ENCODE measurements at places on chromosomes 7 and 10.

DNA sequence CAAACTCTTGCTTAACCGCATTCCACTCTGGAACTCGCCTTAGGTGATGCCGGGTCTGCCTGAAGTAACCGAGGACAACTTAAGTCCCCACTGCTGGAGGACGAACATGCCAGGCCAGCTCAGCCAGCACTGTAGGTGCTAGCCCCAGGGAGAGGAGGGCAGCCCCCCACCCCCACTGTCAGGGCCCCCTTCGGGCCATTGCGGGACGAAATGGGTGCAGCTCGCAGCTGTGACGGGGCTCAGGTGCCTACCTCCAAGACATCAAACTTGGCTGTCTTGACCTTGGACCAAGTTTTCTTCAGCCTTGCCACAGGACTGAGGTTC is 60.4 kb downstream of the CSGALNACT2 start:
- no peak for DNase-seq

DNA sequence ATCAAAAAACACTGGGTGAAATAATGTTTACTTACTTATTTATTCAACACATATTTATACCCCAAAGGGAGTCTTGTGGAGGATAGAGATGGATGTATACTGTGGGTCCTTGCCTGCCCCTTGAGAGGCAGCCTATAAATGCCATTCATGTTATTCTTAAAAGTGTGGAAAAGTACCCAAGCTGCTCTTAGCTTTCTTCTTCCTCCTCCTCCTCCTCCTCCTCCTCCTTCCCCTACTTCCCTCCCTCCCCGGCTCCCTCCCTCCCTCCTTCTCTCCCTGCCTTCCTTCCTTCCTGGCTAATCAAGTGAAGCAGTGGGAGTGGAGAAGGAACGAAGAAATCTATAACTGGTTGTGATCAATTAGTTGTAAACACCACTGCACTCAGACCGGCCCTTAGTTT is 21.2 kb upstream of the IGF2BP3 start:
- no peak for DNase-seq

DNA sequence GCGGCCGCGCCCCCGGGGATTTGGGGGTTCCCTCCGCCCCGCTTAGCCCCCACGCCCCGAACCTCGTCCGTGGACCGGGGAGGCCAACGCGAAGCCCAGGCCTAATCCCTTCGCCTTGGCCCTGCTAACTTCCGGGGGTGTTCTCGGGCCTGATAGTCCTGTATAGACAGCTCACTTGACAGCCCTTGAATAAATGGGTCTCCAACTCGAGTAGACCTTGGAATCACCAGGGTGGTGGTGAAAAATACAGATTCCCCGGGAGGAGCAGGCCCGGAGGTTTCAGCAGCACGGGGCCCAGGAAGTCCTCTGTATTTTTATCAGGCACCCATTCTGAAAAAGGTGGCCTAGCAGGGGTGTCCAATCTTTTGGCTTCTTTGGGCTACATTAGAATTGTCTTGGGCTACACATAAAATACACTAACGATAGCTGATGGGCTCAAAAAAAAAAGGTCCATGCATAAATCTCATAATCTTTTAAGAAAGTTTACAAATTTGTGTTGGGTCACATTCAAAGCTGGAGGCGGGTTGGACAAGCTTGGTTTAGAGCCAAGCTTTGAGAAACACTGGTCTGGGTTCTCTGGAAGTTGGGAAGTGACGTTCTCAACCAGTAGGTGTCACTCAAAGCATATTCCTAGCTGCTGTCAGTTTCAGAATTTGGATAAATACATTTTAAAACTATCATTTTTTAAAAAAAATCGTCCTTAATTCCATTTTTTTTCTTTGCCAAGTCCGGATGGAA is 221.7 kb downstream of the PHTF2 start:
- DNase-seq = no peak

DNA sequence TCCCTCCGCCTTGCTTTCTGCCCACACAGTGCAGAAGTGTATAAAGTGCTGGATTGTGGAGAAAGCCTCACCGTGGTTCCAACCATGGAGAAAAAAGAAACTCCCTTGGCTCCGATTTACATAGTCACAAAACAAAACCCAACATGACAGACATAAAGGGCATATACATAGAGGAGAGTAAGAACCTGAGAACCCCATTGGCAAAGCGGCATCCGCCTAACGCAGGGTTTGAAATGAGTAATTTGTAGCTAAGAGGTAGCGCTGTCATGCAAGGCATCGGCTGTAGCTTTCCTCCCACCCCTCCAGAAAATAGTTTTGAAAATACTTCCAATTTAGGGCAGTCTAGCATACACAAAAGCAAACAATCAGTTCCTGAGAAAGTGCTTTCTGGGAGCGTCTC is 126.0 kb upstream of the NRBF2 start:
- DNase-seq = no peak

GRCh38 chr10:113452146-113452845 is 100.6 kb upstream of the HABP2 start:
- DNase-seq = no peak

Measured in stimulated activated CD8-positive, alpha-beta memory T cell treated with anti-CD3 and anti-CD28 coated beads, Interleukin-4, amount 100 ng/mL, for 4 hours (primary cell).